NCI-H2029 (cell line): ENCODE measurements at places on chromosomes 2 and 18.

GRCh38 chr2:42492691-42493467 lies 903 bp downstream of the KCNG3 start:
- peak; percentile 29 for DNase-seq

DNA sequence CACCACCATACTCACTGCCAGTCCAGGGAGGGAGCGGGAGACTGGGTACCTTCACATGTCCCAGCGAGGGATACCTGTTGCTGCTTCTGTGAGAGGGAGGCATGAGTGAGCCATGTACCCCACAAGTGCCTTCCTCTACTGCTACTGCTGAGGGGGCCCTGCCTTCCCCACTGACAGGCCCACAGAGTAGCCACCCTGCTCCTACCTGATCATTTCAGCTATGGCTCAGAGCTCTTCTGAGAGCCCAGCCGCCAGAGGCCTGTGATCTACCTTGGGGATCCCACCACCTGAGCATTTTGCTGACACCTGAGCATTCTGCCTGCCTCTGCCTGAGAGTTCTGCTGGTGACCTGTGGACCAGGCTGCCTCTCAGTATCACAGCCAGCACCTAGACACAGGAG lies 137.6 kb downstream of the FSIP2 start:
- no peak for DNase-seq

DNA sequence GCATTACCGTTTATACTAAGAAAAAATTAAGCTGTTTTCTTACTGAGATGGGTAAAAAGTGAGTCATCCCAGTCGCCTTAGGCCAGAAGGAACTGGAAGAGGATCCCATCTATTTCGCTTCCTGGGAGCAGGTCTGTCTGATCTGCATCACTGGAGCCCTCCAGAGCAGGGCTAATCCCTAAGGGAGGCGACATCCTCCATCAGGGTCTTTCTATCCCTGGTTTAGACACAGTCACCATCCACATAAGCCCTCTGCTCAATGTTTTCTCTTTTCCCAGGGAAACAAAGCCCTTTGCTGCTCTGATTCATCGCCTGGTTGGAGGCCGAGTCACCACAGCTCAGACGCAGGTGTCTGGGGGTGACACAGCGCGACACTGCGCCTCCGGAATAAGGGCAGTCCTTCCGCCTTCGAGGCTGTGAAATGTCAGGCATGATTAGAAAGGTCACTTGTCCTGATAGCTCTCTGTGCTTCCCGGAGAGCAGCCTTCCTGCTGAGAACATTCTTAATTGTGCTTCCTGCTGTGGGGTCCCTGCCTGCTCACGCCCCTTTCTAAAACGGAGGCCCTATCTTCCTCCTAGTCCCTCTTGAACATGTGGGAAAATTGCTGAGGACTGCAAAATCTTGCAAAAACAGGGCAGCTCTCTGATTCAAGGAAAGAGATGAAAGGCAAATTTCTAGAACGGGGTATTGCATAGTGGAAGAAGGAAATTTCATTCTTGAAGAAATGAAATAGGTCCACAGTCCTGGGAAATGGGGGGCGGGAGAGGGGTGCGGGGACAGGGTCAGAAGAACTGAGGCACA lies 56.3 kb downstream of the MARCHF4 start:
- DNase-seq: no peak

DNA sequence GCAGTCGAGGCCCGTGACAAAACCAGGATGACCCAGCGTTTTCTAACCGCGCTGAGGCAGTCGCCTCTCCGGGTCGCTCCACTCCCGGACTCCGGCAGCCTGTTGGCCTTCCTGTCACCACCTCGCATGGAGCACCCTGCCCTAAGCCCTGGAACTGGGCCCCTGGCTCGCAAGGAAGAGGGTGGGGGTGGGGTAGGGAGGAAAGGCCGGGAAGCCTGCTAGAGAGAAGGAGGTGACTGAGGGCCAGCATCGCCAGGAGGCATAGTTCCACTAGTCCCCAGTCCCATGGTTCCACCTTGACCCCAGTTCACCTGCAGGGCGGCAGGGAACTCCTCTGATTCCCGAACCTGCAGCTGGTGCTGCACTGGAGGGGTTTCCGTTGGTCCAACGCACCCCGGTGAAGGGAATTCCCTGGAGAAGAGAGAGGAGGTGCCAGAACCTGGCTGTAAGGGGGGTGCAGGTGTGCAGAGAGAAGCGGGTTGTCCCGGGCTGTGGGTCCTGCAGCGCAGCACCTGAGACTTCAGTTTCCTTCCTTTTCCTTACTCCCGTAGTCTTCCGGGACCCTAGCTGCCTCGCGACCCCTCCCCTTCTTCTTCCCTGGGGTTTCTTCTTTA lies 11.8 kb upstream of the EN1 start:
- no peak for DNase-seq

DNA sequence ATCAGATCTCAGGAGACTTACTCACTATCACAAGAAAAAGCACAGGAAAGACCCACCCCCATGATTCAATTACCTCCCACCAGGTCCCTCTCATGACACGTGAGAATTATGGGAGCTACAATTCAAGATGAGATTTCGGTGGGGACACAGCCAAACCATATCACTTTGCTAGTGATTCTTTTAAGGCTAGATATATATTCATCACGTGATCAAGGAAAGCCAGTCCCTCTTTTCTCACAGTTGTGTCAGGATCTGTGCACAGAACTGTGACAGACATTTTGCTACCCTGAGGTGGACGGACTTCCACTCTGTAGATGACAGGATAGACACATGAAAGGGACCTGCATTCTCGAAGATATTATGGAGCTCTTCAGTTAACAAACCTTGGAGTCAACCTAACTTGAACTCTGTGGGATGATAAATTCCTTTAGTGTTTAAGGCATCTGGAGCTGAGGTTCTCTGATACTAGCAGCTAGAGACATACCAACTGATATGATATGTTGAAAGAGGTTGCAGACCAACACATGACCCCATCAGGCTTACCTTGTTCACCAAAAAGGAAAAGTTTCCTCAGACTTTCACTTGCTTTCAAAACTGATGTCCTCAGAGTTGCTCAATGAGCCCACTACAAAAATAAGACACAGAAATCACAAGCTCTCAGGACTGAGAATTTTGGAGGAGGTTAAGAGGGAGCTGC lies 66.3 kb upstream of the SCG2 start:
- no peak for DNase-seq

GRCh38 chr18:31146809-31147208 lies 15.8 kb downstream of the DSC1 start:
- DNase-seq: no peak

DNA sequence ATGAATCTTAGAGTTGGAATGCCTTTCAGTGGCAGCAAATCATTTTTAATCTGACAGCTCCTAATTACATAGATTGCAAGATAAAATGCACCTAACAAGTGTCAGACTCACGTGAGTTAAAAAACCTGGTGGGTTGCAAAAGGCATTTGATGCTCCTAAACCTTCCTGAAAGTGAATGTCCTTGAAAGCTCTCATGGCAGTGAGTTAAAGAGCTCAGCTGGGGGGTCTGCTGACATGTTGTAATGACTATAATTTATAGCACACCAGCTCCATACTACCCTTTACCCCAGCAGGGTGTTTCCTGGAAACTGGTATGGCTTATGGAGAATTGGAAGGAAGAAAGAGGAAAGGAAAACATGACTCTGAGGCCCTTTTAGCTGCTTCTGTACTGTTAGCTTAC lies 91.9 kb upstream of the CAVIN2 start:
- DNase-seq: no peak

DNA sequence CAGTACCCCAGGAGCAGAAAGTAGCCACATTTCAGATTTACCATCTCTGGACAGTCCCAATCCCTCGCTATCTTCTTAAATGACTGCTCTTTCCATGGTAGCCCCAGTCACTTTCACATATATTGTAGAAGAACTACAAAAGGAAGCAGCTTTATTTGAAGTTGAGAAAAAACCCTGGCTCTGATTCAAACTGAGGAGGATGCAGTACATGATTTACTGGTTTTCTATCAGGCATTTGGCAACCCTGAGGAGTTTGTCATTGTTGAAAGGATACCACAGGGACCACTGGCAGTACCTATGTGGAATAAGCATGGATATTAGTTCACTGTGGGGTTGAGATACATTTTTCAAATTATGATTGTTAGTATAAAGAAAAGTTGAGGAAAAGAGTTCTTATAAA lies 640.9 kb upstream of the SETBP1 start:
- DNase-seq: no peak

GRCh38 chr2:99865818-99866676 lies 276.3 kb downstream of the AFF3 start:
- DNase-seq: no peak

DNA sequence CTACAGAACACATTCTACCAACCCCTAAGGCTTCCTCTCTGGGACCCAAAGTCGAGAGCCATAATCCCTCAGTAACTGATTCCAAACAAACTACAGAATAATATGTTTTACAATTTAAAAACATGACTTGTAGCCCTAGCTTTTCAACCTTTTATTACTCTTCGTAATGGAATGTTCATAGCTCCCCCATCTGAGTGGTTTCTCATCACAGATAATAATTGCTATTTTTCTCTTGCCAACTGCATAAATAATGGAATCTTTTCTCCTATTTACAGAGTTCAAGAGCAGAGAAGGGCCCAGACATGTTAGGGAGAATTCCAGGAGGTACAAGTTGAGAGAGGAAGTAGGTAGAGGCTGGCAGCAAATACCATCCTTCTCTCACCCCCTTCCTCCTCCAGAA lies 59.9 kb upstream of the CERS6 start:
- DNase-seq: no peak

DNA sequence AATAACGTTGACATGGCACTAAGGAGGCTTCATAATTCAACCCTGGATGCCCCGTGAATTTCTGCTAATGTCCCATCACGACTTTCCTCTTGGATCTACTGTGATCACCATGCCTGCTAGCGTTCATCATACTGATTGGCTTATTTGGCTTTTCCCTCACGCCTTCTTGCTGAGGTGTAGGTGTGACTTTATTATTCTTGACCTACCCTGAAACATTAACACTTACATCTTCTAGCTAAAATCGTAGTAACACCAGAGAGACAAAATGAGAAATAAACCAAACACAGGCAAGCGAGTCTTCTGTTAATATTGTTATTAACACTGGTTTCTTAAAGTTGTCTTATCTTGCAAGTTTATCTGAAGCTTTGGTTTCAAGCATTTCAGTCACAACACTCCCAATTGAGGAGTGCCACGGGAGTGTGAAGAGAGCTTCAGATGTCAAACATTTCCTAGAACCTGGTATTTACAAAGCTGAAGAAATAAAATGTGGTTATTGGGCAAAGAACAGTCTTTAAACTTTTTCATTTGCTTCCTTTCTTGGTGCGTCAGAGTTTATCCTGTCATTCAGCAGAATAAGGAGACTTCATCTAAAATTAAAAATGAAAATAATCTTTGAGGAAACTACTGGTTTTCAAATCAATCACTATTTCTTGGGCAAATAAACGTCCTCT lies 15.4 kb upstream of the STAT1 start:
- no peak for DNase-seq

DNA sequence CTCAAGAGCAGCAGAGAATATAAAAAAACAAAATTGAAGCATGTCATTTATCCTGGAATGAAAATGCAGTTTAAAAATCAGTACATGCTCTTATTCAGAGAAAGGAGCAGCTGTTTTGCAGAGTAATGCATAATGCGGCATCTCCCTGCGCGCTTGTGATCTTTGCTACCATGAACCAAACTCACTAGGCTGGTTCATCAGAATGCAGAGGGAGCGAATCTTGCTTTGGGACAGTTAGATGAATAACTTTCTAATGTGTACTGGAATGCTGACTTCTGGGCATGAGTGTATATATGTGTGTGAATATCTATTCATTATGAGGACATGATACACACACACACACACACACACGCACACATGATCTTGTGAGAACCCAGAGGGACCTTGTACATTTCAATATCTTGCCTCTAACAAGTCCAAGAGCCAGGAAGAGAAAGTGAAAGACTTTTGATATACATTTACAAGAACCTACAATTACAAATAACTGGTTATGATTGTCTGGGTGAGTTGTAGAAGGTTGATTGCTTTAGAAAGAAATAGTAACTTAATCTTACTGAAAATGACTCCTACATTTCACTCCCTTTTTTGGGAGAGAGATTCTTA lies 54.1 kb upstream of the THOC1 start:
- no peak for DNase-seq

GRCh38 chr2:179842498-179843153 lies 18.8 kb downstream of the ZNF385B start:
- DNase-seq: peak; percentile 6

DNA sequence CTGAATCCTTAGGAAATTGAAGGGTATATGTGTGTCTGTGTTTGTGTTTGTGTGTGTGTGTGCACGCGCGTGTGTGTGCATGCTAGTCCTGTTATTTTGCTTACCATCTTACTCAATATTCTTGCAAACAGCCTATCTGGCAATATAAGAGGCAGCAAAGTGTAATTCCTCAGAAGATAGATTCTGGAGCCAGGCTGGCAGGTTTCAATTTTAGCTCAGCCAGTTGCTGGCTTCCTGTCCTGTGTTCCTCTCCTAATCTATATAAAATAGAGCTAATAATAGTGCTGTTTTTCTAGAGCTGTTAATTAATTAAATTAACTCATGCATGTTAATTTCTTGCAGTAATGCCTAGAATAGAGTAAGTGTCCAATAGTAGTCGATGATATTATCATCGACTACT lies 256.2 kb downstream of the PIK3C3 start:
- DNase-seq: no peak

DNA sequence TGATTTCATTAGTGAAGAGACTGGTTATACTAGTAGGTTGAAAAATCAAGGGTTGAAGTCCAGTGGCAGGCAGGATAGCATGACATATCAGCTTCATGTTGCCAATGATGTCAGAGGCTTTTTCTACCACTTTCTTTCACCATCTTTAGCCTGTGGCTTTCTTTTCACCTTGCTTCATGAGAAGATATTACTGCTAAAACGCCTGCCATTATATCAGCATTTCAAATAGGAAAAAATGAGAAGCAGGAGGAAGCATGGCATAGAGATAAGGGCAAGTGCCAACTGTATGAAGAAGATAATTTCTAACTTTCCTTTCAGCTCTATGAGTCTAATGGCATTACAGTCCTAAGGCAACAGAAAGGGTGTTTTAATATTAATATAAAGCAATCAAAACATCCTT lies 270.2 kb upstream of the SYT4 start:
- no peak for DNase-seq

- DNase-seq: no peak
Measured at GRCh38 chr2:43203373-43203772, 23.0 kb downstream of the ZFP36L2 start.

- DNase-seq: no peak
Measured at GRCh38 chr18:4797002-4797685, 342.0 kb upstream of the DLGAP1 start.

DNA sequence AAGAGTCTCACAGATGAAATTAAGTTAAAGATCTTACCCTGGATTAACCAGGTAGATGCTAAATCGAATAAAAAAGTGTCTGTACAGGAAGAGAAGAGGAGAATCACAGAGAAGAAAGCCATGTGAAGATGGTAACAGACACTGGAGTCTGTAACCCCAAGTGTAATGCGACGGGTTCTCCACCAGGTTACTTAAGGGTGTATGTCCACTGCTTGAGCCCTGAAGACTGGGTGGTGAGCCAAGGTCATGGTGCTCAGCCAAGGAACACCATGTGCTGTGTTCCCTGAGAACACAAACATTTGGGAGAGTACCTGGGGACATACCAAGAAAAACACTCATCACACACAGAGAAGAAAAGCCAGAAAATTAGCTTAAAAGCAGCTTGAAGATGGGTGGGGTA lies 8.2 kb upstream of the ACADL start:
- DNase-seq: no peak
